B cell (primary cell): ENCODE measurements at places on chromosomes 12 and 14. TPM values are rescaled to one million over a fixed set of nuclear protein-coding genes. Genes with fewer than 3 reads are reported as not detected.

GRCh38 chr12:56484566-56484965 lies 3.4 kb downstream of the GLS2 start:
- no peak for DNase-seq

GRCh38 chr12:4881266-4882064 lies 28.2 kb upstream of the KCNA1 start:
- DNase-seq, result no peak

GRCh38 chr12:92729773-92730305 lies 27.1 kb downstream of the PLEKHG7 start:
- DNase-seq, result no peak

- DNase-seq, result no peak
Measured at GRCh38 chr12:113955109-113955970, 10.8 kb downstream of the RBM19 start.

- DNase-seq, result no peak
Measured at GRCh38 chr12:11651785-11652184, 2.3 kb downstream of the ETV6 start.

GRCh38 chr12:124363353-124363965 lies 68.6 kb downstream of the RFLNA start:
- DNase-seq, result no peak

DNA sequence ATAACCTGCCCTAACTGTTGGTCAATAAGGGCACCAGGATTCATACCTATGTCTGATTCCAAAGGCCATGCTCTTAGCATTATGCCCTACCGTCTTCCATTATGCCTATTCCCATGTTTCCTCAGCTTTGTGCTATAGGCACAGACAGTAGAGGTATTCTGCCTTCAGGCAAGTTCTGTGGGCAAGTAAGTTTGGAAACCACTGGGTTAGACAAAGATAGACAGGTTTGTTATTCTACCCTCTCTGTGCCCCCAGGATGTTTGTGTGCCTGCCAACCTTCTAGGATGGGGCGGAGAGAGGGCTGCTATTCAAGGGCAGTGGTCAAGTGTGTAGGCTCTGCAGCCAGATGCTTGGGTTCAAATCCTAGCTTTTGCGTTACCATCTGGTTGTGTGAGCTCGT lies 4.6 kb downstream of the RAPGEF3 start:
- no peak for DNase-seq

DNA sequence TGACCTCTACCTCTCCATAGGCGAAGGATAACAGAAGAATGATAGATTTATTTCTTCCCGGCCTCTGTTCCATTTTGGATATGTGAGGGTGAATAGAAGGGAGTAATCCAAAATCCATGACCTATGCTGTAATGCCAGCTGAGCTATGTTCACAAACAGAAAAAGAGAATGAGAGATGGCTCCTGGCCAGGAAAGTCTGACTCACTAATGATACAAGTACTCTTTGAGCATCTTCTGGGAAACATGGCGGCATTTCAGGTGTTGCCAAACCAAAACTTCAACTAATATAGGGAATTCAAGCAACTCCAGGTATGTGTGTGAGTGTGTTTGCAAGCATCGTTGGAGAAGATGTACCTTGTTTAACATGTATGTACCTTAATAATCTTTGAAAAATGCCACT lies 55.1 kb downstream of the MED13L start:
- DNase-seq, result no peak

DNA sequence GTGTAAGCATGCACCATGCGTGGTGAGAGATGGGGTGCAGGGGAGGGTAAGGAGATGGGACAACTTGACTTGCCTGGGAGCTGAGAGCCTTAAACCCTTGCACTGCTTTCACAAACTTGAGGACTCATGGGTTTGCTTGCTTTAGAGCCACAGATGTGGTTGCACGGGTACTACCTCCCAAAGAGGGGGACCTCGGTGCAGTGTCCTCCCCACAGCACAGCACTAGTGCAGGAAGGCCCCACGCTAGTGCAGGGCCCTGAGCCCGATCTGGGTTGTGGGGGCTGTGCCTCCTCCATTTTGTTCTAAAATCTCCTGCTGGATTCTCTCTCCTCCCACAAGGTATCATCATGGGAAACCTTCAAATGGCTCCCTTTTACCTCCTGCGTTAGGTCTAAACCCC lies 11.2 kb downstream of the KRT72 start:
- DNase-seq, result no peak

- DNase-seq, result no peak
Measured at GRCh38 chr12:2970744-2971143, 11.5 kb downstream of the TEAD4 start.

GRCh38 chr12:3207858-3208257 lies 130.7 kb downstream of the TSPAN9 start:
- no peak for DNase-seq

GRCh38 chr12:50621399-50622300 lies 116.9 kb downstream of the DIP2B start:
- no peak for DNase-seq

DNA sequence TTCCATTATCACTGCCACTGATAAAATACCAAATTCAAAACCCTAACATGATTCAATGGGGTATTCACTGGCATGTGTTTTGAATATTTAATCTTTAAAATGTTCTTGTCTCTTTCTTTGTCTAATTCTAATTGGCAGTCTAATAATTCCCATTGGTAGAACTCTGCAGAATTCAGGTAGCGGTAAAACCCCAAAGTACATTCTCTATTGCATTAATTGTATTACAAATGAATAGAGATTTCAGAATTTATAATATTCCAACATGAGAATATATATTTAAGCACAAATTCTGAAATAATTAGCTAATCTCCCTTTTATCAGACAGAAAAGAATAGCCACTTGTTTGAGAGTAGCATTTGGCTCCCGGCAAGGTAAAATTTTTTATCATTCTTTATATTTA lies at the start of gene OR4N5:
TSS of gene OR4N5 (plus strand) at position 301 of the 400 bp plus-strand sequence. CDS start 4,916 bp downstream, outside the sequence.
- DNase-seq, result no peak

Gene LHX5
- polyA plus RNA-seq, result not detected in 2 replicates

Gene ARHGEF40
- polyA plus RNA-seq, result 0.53 and 1.0 TPM in 2 replicates

Gene ADGRD1
- polyA plus RNA-seq, result 1.7 and 2.2 TPM in 2 replicates
